ENCODE measurements at places on chromosomes 4 and X. TPM values are rescaled to one million over a fixed set of nuclear protein-coding genes. Genes with fewer than 3 reads are reported as not detected.

- peaks cover 55% of the 10 kb centered on the region for H3K4me1 ChIP-seq
- H3K27ac ChIP-seq: peak overlapping the region; percentile 99
- peak overlapping the region; percentile 99 for H3K4me3 ChIP-seq
- peaks cover 19% of the 10 kb centered on the region for H3K36me3 ChIP-seq
- DNase-seq: peak; percentile 69
- H3K27me3 ChIP-seq: no peaks in the 10 kb centered on the region
These were observed 851 bp downstream of the POLR2B start for GRCh38 chr4:56979421-56980072.

- peaks cover 3% of the 10 kb centered on the region for H3K36me3 ChIP-seq
- H3K27me3 ChIP-seq: peaks cover 11% of the 10 kb centered on the region
- H3K4me1 ChIP-seq: peaks cover 8% of the 10 kb centered on the region
- DNase-seq: no peak
- H3K27ac ChIP-seq: no peak overlapping the region
These were observed 41.6 kb upstream of the ACSL4 start for GRCh38 chrX:109774706-109775105.

GRCh38 chr4:102352781-102353180 is 7.5 kb upstream of the SLC39A8 start:
- H3K36me3 ChIP-seq: no peaks in the 10 kb centered on the region
- no peak overlapping the region for H3K27ac ChIP-seq
- H3K4me1 ChIP-seq: no peaks in the 10 kb centered on the region
- peaks cover 12% of the 10 kb centered on the region for H3K27me3 ChIP-seq

GRCh38 chr4:87541956-87542709 is 13.0 kb upstream of the SPARCL1 start:
- H3K27ac ChIP-seq: no peak overlapping the region
- no peak overlapping the region for H3K4me3 ChIP-seq
- no peaks in the 10 kb centered on the region for H3K27me3 ChIP-seq

DNA sequence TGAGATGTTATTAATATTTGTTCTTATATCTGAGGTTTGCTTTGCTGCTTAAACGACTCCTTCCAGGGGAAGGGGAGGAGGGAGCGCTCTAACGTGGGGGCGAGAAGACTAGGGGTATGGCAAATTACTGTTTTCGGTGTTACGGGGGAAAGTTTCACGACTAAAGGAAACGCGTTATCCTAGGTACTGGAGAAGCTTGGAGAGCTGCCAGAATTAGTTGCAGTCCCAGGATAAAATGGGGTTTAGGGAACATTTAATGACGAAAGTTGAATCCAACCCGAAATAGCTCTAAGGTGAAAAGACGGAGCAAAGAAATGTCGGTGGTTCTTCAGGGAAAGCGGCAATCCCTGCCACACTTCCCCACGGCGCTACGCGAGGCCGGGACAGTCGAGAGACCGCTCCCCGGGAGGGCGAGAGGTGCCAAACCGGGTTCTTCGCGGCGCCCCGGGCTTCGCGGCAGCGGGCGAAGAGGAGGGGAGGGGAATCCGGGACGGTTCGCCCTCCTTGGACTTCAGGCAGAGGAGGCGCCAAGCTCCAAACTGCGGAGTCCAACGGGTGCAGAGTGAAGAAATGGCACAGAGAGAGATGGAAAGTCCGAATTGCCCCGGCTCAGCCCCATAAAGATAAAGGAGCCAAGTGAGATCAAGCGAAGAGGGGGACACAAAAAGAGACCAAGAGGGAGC is 724 bp downstream of the THOC2 start:
- H3K27me3 ChIP-seq: no peaks in the 10 kb centered on the region
- H3K27ac ChIP-seq: peak overlapping the region; percentile 85
- H3K36me3 ChIP-seq: peaks cover 6% of the 10 kb centered on the region
- peaks cover 21% of the 10 kb centered on the region for H3K4me1 ChIP-seq
- peak overlapping the region; percentile 98 for H3K4me3 ChIP-seq

DNA sequence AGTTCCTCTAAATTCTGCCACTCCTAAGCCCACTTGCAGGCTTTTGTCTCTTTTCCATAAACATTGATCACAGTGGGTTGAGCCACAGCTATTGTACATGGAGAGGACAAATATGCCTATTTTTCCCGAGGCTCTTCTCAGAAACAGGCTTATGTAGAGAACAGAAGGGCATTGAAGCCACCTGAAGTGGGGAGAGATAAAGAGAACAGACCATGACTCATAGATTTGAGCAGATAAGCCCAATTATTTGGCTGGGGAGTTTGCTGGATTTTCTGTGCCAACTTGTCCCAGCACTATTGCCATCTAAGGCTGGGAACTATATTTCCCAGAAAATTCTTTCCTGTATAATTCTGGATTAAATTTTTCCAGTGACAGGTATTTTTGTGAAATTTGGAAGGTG is 446.1 kb upstream of the RPS6KA3 start:
- H3K36me3 ChIP-seq: no peaks in the 10 kb centered on the region
- H3K27me3 ChIP-seq: peaks cover 8% of the 10 kb centered on the region
- no peak overlapping the region for H3K27ac ChIP-seq
- H3K4me3 ChIP-seq: no peak overlapping the region
- no peaks in the 10 kb centered on the region for H3K4me1 ChIP-seq

DNA sequence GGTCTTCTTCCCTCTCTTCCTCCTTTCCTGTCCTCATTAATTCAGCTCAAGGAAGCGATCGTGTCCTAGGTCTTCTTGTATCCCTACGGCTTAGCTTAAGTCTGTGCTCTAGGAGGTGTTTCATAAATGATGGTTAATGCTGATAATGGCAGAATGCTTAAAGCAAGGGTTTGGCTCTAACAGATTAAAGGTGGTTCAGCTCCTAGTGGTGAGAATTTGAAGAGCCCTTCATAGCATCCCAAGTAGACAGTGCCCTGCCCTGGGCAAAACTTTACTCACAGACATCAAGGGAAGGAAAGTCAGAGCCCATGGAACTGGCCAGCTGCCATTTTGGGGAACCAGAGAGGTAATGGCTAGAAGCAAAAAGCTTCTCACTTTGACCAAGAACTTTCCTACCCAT is 47.0 kb upstream of the PGRMC1 start:
- H3K36me3 ChIP-seq: no peaks in the 10 kb centered on the region
- DNase-seq: no peak
- H3K4me1 ChIP-seq: no peaks in the 10 kb centered on the region
- no peak overlapping the region for H3K4me3 ChIP-seq
- peaks cover 20% of the 10 kb centered on the region for H3K27me3 ChIP-seq

DNA sequence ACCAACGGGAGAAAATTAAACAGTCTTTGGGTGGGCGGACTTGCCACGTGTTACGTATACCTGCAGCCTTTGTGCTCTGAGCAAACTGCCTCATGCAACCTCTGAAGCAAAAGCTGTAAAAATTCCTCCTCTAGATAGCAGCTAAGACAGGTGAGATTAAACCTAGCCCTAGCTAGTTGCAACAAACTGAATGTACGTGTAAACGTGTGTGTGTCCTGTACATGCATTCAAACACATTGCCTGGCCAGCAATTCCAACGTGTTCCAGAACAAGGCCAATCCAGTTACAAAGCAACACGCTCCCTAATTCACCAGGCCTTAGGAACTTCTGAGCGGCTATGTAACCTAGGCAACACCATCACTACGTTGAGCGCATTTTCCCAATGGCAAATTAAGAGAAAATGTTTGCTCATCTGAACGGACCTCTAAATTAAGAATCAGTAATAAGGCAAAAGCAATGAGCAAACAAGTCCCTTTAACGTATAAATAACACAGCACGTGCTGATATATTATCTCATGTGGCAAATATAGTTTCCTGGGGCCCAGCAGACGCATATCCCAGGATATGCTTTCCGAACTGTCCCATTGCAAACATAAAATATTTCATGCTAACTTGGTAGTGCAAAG is 792 bp downstream of the PPID start:
- H3K4me3 ChIP-seq: peak overlapping the region; percentile 99
- no peak for DNase-seq
- H3K27ac ChIP-seq: peak overlapping the region; percentile 99
- H3K36me3 ChIP-seq: peaks cover 41% of the 10 kb centered on the region

Gene GNL3L
- 91.0 TPM for total RNA-seq

Gene KLHL15
- 9.3 TPM for total RNA-seq

Gene TMEM31
- not detected for total RNA-seq

Gene CABS1
- total RNA-seq: not detected

Gene C4orf50
- total RNA-seq: 0.81 TPM

Data from natural killer cell treated with Interleukin-12 subunit alpha and Interleukin-12 subunit beta and Interleukin-15 and Interleukin-18, amount 100 ng/mL, for 72 hours (primary cell).